Tongue (tissue), 3 donors: ENCODE measurements at places on chromosomes 12 and 14.
A peak's percentile ranks its signal among the peaks of the same experiment; 100 is the strongest.

DNA sequence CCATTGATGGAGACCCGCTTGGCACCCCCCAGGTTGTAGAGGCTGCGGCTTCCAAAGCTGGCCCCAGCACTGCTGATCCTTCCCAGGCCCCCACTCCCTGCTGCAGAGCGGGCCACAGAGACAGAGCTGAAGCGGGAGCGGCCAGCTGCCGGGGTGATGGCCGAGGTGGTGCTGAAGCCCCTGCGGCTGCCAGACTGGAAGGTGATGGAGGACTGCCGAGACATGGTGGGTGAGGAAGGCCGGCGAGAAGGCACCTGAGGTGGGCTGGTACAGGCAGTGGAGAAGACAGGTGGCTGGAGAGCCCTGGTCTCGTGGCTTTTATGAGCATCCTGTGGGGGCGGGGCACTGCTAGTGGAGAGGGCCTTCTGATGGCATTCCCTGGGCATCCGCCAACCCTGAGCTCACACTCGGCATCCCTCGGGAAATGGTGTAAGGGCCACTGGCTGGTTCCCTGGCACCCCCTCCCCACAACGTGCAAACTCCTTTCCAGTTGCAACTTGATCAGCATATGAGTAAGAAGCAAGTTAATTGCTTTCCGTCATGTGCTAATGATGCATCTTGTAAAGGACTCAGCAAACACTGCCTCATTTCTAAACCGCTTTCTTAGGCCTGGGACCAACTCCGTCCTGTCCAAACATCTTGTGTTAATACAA, at the start of gene KRT75:
TSS of gene KRT75 (minus strand) at position 291 of the 653 bp plus-strand sequence. CDS start at position 224, 67 bp downstream.
- peak; percentile 45 for DNase-seq

DNA sequence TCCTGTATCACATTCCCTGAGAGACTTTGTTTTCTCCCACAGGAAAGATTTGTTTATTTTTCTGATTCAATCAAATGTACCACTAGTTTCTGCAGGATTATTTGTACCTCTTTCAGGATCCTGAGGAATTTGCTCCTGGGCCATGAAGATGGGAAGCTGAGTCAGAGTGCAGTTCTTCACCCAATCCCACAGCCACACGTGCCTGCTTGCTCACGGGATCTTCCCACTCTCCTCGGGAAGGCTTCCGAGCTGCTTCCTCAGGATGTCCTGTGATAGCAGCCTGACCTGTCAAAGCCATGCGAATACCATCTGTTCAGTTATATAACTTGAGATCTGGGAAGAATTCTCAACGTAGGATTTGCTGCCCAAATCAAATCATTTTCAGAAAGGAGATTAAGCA, 41.8 kb upstream of the HIF1A start:
- no peak for DNase-seq

DNA sequence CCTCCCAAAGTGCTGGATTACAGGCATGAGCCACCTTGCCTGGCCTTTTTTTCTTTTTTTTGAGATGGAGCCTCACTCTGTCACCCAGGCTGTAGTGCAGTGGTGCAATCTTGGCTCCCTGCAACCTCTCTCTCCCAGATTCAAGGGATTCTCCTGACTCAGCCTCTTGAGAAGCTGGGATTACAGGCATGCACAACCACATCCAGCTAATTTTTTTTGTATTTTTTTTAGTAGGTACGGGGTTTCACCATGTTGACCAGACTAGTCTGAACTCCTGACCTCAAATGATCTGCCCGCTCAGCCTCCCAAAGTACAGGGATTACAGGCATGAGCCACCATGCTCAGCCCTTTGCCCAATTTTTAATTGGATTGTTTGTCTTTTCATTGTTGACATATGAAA, 58.0 kb downstream of the SINHCAF start:
- DNase-seq, result no peak

- DNase-seq, result no peak
These were observed 1.7 kb upstream of the C12orf56 start for GRCh38 chr12:64392221-64392620.

GRCh38 chr12:125305231-125305630, 240.0 kb downstream of the AACS start:
- no peak for DNase-seq

GRCh38 chr12:58046271-58046670, 104.9 kb downstream of the ATP23 start:
- no peak for DNase-seq

GRCh38 chr12:131002216-131002631, 48.5 kb downstream of the ADGRD1 start:
- peak; percentile 65 for DNase-seq
